H1 (cell line): ENCODE measurements at places on chromosomes 4 and X.

- no peak for DNase-seq
- no peaks in the 10 kb centered on the region for H3K27me3 ChIP-seq
- no peaks in the 10 kb centered on the region for H3K4me1 ChIP-seq
- no peaks in the 10 kb centered on the region for H3K36me3 ChIP-seq
- H3K27ac ChIP-seq, result no peak overlapping the region
These were observed 36.3 kb downstream of the SULT1E1 start for GRCh38 chr4:69823481-69824186.

DNA sequence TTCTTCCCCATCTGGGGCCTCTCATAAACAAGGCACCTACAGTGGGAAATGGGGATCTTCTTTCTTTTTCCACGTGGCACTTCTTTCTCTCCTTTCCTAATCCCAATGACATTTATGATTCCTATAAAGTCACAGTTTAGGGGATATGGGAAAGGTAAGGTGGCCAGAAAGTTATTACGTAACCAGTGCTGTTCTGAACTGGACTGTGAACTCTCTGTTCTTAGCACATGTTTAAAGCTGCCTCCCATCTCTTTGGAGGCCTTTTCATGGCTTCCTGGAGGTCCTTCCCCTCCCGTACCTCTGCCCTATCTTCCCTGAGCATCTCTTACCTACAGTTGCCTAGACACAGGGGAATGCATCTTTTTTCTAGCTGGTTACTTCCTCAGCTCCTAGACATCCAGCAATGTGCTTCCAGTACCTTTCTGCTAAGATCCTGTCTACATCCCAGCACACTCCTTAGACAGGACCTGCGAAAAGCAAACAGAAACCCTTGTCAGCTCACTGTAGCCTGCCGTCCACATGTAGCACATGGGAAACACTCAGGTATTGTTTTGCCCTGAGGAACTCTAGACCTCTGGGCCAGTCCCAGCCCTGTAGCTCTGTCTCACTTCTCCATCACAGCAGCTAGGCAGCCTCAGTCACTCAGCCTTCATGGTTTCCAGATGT, 195.4 kb downstream of the NWD2 start:
- H3K36me3 ChIP-seq, result no peaks in the 10 kb centered on the region
- H3K27me3 ChIP-seq, result no peaks in the 10 kb centered on the region
- no peaks in the 10 kb centered on the region for H3K4me1 ChIP-seq
- DNase-seq, result no peak
- no peak overlapping the region for H3K27ac ChIP-seq
- H3K4me3 ChIP-seq, result no peak overlapping the region

DNA sequence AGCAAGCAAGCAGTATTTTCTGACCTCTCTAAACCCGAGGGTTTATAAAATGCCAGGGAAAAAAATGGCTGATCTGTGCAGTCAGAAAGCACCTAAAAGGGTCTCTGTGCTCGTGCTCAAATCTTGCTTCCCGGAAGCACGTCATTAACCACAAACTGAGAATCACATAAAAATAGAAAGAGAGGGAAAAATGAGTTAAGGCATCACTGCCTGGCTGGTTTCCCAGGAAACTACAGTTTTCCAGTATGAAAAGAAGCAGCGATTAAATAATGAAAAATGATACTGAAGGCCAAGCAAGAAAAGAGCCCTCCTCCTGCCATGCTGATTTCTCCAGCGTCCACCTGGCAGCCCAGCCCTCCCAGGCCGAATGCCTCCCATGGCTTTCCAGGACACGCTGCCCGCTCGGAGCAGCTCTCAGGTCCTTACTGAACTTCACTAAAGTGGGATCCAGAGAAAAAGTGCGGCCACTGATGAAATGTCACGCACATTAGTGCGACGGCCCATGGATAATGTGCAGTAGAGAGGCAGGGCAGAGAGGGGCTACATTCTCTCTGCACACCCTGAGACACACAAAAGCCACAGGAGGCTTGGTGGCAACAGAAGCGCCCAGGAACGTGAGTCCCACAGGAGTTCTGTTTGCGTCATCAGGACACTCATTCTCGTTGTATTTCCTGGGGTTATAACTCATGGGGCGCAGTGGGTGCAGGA, 80.4 kb downstream of the WFS1 start:
- H3K27ac ChIP-seq, result no peak overlapping the region
- no peaks in the 10 kb centered on the region for H3K27me3 ChIP-seq
- H3K36me3 ChIP-seq, result no peaks in the 10 kb centered on the region
- no peak overlapping the region for H3K4me3 ChIP-seq

GRCh38 chr4:26196567-26196966, 124.2 kb upstream of the RBPJ start:
- H3K27me3 ChIP-seq, result no peaks in the 10 kb centered on the region
- H3K27ac ChIP-seq, result no peak overlapping the region
- DNase-seq, result no peak
- H3K4me1 ChIP-seq, result no peaks in the 10 kb centered on the region

DNA sequence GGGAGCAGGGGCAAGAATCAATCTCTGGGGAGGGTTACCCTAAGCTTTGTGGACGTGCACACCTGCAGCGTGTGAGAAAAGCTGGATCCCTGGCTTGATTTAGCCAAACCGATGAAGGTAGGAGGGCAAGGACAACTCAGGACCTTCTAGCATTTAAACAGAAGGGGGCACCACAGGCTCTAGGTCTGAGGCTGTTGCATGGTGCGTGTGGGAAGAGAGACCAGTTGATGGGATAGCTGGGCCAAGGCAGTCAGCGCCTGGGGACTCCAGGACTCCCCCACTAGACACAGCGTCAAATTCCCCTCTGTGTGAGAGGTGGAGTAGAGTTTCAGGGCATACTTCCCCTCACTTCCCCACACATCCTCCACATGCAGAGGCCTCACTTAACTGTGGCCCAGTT, 4.3 kb downstream of the GABRQ start:
- no peak overlapping the region for H3K4me3 ChIP-seq
- peaks cover 20% of the 10 kb centered on the region for H3K4me1 ChIP-seq
- peaks cover 6% of the 10 kb centered on the region for H3K27me3 ChIP-seq
- H3K27ac ChIP-seq, result no peak overlapping the region; the same call in 1 of the 2 replicates
- peaks cover 15% of the 10 kb centered on the region for H3K36me3 ChIP-seq
- peak; percentile 43 for DNase-seq

- no peak for DNase-seq
- H3K27me3 ChIP-seq, result no peaks in the 10 kb centered on the region
- H3K36me3 ChIP-seq, result no peaks in the 10 kb centered on the region
- H3K27ac ChIP-seq, result no peak overlapping the region
- no peak overlapping the region for H3K4me3 ChIP-seq
These were observed 22.0 kb downstream of the DYNLT3 start for GRCh38 chrX:37825215-37825842.

GRCh38 chr4:156781852-156782251, 189.7 kb downstream of the PDGFC start:
- no peaks in the 10 kb centered on the region for H3K36me3 ChIP-seq
- DNase-seq, result no peak
- H3K27me3 ChIP-seq, result no peaks in the 10 kb centered on the region
- no peak overlapping the region for H3K4me3 ChIP-seq

DNA sequence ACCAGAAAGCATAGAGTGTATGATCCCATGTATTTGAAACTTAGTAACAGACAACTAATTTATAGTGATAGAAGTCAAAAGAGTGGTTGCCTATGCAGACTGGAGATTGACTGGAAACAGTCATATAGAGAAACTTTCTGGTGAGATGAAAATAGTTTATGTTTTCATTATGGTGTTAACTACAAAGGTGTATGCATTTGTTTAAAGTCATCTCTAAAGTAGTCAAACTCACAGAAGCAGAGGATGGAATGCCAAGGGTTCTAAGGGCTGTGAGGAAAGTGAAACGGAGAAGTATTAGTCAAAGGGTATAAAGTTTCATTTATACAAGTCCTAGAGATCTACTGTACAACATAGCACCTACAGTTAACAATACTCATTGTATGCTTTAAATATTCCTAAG, 45.8 kb downstream of the ENOX2 start:
- H3K27me3 ChIP-seq, result no peaks in the 10 kb centered on the region
- no peak overlapping the region for H3K4me3 ChIP-seq
- no peaks in the 10 kb centered on the region for H3K4me1 ChIP-seq
- no peaks in the 10 kb centered on the region for H3K36me3 ChIP-seq
- no peak for DNase-seq

DNA sequence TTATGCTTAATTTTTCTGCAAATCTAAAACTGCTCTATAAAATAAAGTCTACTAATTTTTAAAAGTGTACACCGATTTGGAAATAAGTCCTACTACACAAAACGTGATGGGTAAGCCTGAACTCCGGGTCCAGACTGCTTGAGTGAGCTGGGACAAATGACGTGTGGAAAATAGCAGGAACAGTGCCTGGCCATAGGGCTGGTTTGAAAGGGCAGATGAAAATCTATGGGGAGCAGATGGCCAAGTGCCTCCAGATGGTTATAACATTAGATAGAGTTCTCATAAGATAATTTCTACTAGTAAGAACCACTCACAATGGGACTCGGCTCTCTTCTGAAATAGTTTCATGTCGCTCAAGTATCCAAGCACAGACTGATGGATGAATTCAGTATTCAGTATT, 52.5 kb downstream of the F11 start:
- H3K4me1 ChIP-seq, result no peaks in the 10 kb centered on the region
- H3K36me3 ChIP-seq, result no peaks in the 10 kb centered on the region
- no peak for DNase-seq
- no peak overlapping the region for H3K4me3 ChIP-seq
- no peak overlapping the region for H3K27ac ChIP-seq

- H3K36me3 ChIP-seq, result no peaks in the 10 kb centered on the region
- no peak overlapping the region for H3K4me3 ChIP-seq
These were observed 139.3 kb downstream of the GASK1B start for GRCh38 chr4:158033416-158034120.

DNA sequence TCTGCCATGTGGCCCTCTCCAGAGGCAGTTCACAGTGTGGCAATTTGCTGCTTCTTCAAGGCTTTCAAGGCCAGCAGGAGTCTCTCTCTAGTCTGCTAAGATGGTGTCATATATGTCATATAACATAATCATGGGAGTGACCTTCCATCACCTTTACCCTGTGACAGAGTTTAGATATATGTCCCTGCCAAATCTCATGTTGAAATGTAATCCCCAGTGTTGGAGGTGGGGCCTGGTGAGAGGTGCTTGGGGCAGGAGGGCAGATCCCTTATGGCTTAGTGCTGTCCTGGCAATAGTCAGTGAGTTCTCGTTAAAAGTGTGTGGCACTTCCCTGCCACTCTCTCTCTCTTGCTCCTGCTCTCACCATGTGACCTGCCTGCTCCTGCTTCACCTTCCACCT, 252.0 kb downstream of the PALLD start:
- no peaks in the 10 kb centered on the region for H3K4me1 ChIP-seq
- H3K36me3 ChIP-seq, result no peaks in the 10 kb centered on the region
- H3K4me3 ChIP-seq, result no peak overlapping the region
- no peak for DNase-seq
- no peaks in the 10 kb centered on the region for H3K27me3 ChIP-seq

DNA sequence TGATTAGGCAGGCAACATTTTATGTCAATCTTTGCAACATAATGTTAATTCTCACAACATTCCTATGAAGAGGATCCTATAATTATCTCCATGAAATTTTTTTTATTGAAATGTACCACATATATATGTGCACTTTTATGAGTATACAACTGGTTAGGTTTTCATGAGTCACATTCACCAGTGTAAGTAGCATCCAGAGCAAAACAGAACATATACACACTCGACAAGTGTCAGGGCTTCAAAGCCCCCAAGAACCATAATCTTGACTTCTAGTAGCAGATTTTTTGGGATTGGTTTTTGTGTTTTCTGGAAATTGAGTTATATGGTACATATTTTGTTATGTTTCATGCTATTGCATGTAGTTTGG, 62.4 kb downstream of the ARHGAP10 start:
- no peak overlapping the region for H3K27ac ChIP-seq
- H3K4me1 ChIP-seq, result peaks cover 2% of the 10 kb centered on the region
- DNase-seq, result no peak
- no peaks in the 10 kb centered on the region for H3K27me3 ChIP-seq

- no peaks in the 10 kb centered on the region for H3K27me3 ChIP-seq
- H3K27ac ChIP-seq, result no peak overlapping the region
- DNase-seq, result no peak
- H3K36me3 ChIP-seq, result no peaks in the 10 kb centered on the region
These were observed 123.3 kb downstream of the POU4F2 start for GRCh38 chr4:146762016-146762415.

- H3K4me1 ChIP-seq, result no peaks in the 10 kb centered on the region
- H3K4me3 ChIP-seq, result no peak overlapping the region
- DNase-seq, result no peak
- no peaks in the 10 kb centered on the region for H3K36me3 ChIP-seq
- no peak overlapping the region for H3K27ac ChIP-seq
- no peaks in the 10 kb centered on the region for H3K27me3 ChIP-seq
These were observed 239.4 kb upstream of the CTSO start for GRCh38 chr4:156193106-156193505.

- H3K27ac ChIP-seq, result no peak overlapping the region
- H3K4me1 ChIP-seq, result no peaks in the 10 kb centered on the region
- H3K36me3 ChIP-seq, result no peaks in the 10 kb centered on the region
- DNase-seq, result no peak
- no peak overlapping the region for H3K4me3 ChIP-seq
These were observed 99.2 kb downstream of the SORCS2 start for GRCh38 chr4:7291372-7292114.

DNA sequence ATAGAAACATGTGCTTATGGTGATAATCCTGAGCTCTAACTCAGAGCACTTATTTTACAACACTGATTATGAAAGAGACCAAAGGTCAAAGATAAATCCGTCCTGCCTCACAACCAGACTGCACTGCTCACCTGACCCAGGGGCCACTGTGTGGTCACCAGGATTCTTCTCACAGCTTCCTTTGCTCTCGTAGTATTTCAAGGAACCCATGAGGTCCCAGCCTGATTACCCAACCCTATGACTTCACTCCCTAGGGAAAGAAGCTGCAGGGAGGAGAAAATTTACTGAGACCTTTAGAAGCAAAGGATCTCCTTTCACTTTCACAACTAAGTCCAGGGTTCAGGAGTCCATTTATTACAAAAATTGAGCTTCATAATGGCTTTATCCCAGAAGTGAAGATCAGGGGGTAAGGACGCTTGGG, 9.6 kb downstream of the SLC25A5 start:
- H3K4me3 ChIP-seq, result no peak overlapping the region
- H3K36me3 ChIP-seq, result no peaks in the 10 kb centered on the region
- no peak overlapping the region for H3K27ac ChIP-seq
- DNase-seq, result no peak
- H3K4me1 ChIP-seq, result no peaks in the 10 kb centered on the region

DNA sequence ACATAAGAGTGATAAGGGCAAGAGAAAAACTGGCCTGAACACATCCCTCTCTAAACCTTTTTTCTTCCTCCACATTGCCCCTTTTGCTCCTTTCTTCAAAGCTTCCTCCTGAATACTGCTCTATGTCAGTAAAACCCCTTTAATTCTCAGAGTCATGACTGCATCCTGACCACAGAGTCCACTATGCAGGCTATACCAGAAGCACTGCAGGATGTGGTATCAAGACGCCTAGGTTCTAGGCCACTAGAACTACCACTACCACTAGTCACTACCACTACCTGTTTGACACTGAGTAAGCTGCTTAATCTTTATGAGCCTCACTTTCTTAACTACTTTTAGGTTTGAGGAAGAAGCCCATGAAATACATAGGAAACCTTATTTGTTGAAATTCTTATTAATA, 38.7 kb downstream of the ARHGEF9 start:
- H3K4me3 ChIP-seq, result no peak overlapping the region
- DNase-seq, result no peak
- H3K36me3 ChIP-seq, result no peaks in the 10 kb centered on the region
- H3K27me3 ChIP-seq, result no peaks in the 10 kb centered on the region
- no peaks in the 10 kb centered on the region for H3K4me1 ChIP-seq
- no peak overlapping the region for H3K27ac ChIP-seq

- no peaks in the 10 kb centered on the region for H3K27me3 ChIP-seq
- no peaks in the 10 kb centered on the region for H3K4me1 ChIP-seq
- no peak overlapping the region for H3K4me3 ChIP-seq
These were observed 1069.7 kb downstream of the STIM2 start for GRCh38 chr4:27930291-27930690.
